Camera-type eye (tissue), 1 donor: ENCODE measurements at places on chromosomes 4 and X. TPM values are rescaled to one million over a fixed set of nuclear protein-coding genes. Genes with fewer than 3 reads are reported as not detected.

The PDCL2 gene
- not detected for total RNA-seq

The MAGEB10 gene
- not detected for total RNA-seq

The TLR2 gene
- total RNA-seq = 8.7 TPM

The GIMD1 gene
- 0.49 TPM for total RNA-seq

The RNF4 gene
- total RNA-seq = 51.6 TPM

The SEPSECS gene
- 16.7 TPM for total RNA-seq

The ACSL4 gene
- total RNA-seq = 54.6 TPM

The CXCL3 gene
- total RNA-seq = 1.5 TPM

The SMIM20 gene
- total RNA-seq = 49.1 TPM

The HUWE1 gene
- total RNA-seq = 134 TPM

The JCHAIN gene
- total RNA-seq = 3.0 TPM

The CABS1 gene
- not detected for total RNA-seq

The MRFAP1 gene
- 164 TPM for total RNA-seq

The OPRPN gene
- 9.1 TPM for total RNA-seq
